NCI-H187 treated with DMSO at 0.1 percent for 48 hours (cell line): ENCODE measurements at places on chromosomes 2 and 18.

- no peak for DNase-seq
These were observed 43.0 kb downstream of the FBXO48 start for GRCh38 chr2:68423966-68424650.

DNA sequence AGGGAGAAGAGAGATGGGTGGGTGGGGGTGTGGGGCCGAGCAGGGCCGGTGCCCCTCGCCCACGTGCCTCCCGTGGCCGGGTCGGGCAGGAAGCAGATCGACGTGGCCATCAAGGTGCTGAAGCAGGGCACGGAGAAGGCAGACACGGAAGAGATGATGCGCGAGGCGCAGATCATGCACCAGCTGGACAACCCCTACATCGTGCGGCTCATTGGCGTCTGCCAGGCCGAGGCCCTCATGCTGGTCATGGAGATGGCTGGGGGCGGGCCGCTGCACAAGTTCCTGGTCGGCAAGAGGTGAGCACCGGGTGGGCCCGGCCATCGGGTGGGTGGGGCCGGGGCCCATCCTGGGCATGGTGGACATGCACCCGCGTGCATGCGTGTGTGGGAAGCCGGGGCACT, 21.8 kb downstream of the ZAP70 start:
- no peak for DNase-seq

- DNase-seq, result no peak
These were observed 162.6 kb downstream of the SS18 start for GRCh38 chr18:25927830-25928229.

GRCh38 chr2:222413295-222413911, 10.9 kb upstream of the SGPP2 start:
- DNase-seq, result no peak

- no peak for DNase-seq
These were observed 867 bp downstream of the RBBP8 start for GRCh38 chr18:22933966-22934423.

DNA sequence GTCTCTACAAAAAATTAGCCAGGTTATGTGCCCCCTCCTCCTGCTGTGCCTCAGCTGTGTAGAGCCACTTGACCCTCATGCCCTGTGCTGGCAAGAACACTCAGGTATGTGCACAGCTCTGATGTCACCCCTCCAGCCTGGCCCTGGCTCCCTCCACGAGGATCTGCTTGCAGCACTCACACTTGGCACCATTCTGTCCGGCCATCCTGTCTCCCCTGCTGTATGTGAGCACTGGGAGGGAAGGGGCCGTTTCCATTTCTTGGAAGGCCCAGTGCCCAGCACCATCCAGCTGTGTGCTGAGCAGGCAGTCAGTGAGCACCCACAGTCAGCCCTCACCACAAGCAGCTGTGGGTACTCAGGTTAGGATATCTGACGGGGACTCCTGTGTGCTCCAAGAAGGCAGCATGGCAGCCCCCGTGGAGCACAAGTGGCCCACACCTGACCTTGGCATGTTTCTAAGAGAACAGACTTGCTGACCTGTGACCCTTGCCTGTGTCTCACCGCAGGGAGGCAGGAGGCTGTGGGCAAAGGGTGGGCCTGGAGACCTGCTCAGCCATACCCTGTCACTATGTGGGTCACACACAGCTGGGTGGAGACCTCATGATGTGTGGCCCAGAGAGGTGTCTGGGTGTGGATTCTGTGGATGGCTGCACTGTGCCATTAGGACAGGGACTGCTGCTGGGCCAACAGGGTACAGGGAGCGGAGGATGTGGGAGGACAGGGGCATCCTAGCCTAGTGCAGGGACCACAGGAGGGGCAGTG, 31.5 kb downstream of the USP34 start:
- no peak for DNase-seq

- peak; percentile 31 for DNase-seq
These were observed 861 bp upstream of the SEMA4C start for GRCh38 chr2:96870626-96871255.

GRCh38 chr2:240369801-240370585, 65.5 kb upstream of the GPC1 start:
- no peak for DNase-seq
